ENCODE measurements at places on chromosomes 4 and X.

DNA sequence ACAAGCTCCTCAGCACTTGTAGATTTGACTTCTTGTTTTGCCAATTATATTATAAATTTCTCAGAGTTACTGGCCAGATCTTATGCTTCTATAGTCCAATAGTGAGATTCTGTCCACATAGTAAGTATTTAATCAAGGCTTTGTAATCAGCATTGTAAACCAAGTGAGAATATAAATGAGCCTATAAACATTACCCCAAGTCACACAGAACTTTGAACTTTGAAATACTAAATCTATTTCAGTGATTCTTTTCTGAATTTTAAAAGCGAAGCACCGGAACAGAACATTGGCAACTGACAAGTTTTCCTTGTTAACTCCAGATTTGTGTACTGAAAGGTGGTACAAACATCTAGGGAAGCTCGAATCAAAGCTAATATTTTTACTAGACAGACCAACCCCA lies 37.2 kb downstream of the PPM1K start:
- no peak for DNase-seq

DNA sequence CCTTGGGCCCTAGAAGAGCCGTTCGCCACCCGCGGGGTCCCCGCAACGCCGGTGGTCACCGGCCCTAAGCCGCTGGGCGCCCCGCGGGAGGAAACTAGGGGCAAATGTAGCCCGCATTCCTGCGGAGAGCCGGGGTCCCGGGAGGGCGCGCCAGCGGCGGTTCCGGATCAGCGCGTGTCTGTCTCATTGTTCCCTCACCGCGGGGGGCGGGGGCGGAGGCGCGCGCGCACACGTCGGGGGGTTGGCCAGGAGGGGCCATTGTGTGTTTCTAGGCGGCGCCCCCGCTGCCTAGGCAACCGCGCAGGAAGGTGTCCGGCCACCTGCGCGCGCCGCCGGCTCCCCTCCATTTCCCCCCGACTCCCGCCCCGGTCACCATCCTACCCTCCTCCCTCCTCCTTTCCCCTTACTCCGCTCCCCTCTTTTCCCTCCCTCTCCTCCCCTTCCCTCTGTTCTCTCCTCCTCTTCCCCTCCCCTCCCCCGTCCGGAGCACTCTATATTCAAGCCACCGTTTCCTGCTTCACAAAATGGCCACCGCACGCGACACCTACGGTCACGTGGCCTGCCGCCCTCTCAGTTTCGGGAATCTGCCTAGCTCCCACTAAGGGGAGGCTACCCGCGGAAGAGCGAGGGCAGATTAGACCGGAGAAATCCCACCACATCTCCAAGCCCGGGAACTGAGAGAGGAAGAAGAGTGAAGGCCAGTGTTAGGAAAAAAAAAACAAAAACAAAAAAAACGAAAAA lies 789 bp upstream of the DDX3X start:
- DNase-seq = peak; percentile 68

DNA sequence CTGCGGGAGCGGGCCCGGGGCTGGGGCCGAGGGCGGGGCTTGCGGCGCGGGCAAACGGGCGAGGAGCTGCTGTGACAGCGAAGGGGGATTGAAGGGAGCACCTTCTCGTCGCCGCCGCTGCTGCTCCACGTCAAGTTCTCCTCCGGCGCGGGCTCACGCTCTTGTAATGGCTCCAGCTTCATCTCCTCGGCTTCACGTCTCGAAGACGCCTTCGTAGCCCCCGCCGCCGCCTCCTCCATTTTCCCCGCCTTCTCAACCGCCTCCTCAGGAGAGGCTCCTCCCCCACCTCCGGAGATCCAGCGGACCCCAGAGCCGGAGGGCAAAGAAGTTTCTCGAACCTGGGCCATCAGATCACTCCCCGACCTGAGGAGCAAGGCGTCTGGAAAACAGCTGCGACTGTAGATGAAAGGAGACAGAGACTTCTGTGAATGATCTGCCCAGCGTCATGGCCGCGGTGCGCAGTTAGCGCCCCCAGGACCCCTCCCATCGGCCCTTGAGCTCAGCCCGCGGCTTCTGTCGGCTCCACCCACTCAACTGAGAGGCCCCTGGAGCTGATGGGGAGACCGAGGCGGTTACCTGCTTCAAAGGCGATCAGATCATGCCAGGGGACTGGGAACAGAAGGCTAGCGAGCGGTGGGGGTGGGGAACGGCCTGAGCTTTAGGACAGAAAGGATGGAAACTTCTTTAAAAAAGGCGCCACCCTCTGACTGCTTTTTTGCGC lies 895 bp downstream of the USP51 start:
- DNase-seq = peak; percentile 11

- no peak for DNase-seq
These were observed 6.3 kb downstream of the MXD4 start for GRCh38 chr4:2255501-2256155.

DNA sequence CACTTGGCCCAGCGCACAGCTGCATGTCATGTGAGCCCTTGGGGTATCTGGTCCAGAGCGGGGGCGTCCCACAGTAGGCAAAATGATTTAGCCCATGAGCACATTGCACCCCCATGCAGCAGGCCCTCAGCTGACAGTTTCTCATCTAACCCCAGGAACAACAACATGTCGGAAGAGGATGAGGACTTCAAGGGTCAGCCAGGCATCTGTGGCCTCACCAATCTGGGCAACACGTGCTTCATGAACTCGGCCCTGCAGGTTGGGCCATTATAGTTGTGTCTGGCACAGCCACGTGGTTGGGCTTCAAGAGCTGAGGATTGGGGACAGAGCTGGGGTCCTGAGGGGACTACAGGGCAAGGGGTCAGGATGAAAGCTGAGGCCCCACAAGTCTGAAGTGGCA lies 7.8 kb downstream of the USP11 start:
- DNase-seq = no peak

- no peak for DNase-seq
These were observed 20.2 kb upstream of the TMEM184C start for GRCh38 chr4:147596981-147597380.

GRCh38 chrX:72584163-72584562 lies 11.5 kb upstream of the HDAC8 start:
- no peak for DNase-seq

GRCh38 chrX:151153086-151153485 lies 23.3 kb upstream of the GPR50 start:
- no peak for DNase-seq

DNA sequence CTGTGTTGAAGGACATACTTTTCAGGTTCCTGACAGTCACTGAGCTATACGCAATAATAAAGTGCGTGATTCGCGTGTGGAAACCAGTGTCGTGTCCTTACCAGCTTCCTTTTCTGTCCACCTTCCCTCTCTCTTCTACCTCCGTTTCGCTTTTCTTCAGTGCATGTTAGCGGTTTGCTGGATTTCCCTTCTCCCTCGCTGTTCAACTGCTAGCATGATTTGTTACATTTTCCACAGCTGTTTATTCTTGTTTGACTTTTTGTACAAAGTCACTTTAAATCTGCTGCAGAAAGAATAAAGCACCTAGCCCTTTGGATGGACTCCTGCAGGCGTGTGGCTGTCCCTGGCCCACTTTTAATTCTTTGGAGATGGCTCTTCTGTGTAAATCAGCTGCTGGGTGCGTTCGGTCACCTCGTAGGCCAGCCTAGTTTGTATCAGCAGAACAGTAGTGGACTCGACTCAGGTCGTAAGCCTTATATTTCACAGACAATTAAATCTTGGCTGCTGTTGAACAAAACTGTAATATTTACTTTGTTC lies 8.9 kb upstream of the HAND2 start:
- DNase-seq = no peak

DNA sequence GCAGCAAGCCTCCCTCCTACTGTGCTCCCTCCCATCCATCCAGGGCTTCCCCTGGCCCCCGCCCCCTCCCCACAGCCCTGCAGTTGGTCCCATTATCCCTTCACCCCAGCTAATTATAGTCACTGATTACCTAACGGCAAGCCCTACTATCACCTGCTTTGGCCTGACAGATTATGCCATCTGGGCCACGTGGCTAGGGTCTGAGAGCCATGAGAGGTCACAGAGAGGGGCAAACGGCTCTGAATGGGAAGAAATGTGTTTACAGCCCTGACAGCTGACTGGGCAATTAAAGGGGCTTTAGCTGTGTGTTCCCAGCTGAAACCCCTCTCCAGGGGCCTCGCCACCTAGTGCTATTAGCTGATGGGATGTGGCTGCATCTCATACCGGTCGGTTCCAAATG lies 134.4 kb upstream of the CPEB2 start:
- DNase-seq = no peak

DNA sequence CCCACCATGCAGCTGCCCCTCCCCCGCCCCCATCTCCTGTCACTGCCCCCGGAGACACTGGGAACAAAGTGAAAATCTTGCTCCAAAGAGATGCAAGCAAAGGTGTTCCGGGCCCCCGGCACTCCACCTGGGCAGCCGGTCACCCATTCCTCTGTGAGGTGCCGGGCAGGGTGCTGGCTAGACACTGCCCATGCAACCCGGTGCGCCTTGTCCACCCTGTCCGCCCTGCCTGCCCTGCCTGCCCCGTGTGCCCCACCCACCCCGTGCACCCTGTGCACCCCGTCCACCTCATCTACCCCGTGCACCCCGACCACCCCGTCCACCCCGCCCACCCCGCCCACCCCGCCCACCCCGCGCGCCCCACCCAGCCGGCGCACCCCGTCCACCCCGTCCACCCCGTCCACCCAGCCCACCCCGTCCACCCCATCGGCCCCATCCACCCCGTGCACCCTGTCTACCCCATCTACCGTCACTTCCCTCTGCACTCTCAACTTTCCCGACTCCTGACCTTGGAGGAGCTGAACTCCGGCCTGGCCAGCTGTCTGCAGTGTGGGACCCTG lies 31.9 kb upstream of the FGFR3 start:
- no peak for DNase-seq

- DNase-seq = no peak
These were observed 65.7 kb upstream of the SLITRK2 start for GRCh38 chrX:145751943-145752342.

DNA sequence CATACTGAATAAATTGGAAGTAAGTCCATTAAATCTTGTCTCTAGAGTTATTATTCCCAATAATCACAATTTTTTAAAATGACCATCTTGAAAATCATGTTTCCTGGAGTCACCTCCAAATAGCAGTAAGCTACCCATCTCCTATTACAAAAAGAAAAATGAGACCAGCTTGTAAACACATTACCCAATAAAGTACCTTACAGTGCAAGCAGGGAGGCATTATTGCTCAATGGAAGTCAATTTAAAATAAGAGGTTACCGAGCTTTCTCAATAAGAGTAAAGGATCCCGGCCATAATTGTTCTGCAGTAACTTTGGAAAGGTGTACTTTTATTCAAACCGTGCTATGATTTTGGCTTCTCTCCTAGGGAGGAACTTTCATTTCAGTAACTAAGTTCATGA lies 78.0 kb downstream of the DMD start:
- DNase-seq = no peak

- no peak for DNase-seq
These were observed 40.8 kb downstream of the CCNG2 start for GRCh38 chr4:77197831-77198230.

DNA sequence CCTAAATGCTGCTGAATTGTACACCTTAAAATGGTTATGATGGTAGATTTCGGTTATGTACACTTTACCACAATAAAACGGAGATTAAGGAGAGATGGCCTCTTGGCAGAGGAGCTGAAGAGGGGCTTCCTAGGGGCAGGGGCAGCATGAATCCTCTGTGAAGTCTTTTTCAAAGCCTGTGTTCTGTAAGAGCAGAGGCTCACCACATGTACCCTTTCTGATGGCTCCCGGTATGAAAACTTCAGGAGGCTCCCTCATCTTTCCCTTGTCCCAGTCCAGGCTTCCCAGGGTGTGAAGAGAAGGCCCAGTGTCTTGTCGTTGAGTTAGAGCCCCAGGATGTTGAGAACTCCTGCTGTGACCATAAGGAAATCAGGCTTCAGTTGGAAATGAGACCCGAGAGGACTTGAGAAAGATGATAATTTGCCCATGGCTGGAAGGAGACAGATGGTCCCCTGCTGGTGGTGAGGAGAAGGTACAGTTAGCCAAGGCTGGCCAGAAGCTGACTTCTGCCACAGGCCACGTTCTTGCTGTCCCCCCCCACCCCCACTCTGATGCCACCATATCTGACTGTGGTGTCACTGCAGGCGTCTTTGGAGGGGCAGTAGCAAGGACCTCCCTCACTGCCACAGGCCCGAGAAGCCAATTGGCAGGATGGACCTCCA lies 31.8 kb upstream of the MTM1 start:
- no peak for DNase-seq

DNA sequence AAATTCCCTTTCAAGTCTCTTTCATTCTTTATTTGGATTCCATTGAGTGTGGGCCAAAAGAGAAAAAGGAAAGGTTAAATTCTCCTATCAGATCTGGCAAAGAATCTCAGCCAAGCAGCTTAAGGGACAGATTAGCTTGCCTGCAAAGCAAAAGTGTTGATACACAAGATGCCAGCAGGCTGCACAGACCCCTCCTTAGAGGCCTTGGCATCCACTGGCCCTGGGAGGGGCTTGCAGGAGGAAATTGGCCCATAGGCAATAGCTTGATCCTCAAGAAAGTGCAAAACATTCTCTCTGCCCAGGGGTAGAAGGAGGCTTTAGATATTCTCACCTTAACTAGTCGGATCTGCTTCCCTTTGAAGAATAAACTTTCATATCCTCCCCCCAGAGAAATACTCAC lies 300.4 kb upstream of the CPEB2 start:
- DNase-seq = no peak

- no peak for DNase-seq
These were observed 608.8 kb upstream of the PCDH10 start for GRCh38 chr4:132540268-132540667.

GRCh38 chrX:14050709-14051108 lies 21.0 kb upstream of the GEMIN8 start:
- no peak for DNase-seq

- DNase-seq = no peak
These were observed 285.9 kb downstream of the IL15 start for GRCh38 chr4:141922236-141922635.

- no peak for DNase-seq
These were observed 128.3 kb upstream of the EPHA5 start for GRCh38 chr4:65798498-65799127.

- no peak for DNase-seq
These were observed 69.9 kb downstream of the LARP7 start for GRCh38 chr4:112706840-112707207.

DNA sequence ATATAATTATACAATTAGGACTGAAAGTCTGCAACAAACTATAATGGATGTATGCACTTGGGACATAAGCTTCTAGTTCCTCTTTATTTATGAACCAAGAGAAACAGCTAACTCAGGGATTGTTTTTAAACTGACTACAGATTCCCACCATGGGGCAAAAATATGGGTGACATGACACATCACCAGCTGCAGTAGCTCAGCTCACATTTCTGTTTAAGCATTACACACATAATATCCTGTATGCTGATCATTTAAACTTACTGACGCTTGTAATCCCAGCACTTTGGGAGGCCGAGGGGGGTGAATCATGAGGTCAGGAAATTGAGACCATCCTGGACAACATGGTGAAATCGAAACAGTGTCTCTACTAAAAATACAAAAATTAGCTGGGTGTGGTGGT lies 11.5 kb downstream of the FGB start:
- DNase-seq = no peak

- DNase-seq = no peak
These were observed 45.6 kb downstream of the SEL1L3 start for GRCh38 chr4:25817059-25817681.

DNA sequence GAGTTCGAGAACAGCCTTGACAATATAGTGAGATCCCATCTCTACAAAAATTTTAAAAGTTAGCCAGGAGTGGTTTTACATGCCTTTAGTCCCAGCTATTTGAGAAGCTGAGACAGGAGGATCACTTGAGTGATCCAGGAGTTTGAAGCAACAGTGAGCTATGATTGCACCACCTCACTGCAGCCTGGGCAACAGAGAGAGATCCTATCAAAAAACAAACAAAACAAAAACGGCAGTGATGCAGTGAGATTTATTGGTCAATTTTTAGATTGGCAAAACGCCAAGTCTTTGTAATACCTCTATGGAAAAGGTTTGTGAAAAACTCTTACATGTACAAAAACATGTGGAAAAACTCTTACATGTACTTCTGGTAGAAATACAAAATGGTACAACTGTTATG lies 91.3 kb downstream of the PTPN13 start:
- DNase-seq = no peak
